ENCODE measurements at places on chromosomes 12 and 14. TPM values are rescaled to one million over a fixed set of nuclear protein-coding genes. Genes with fewer than 3 reads are reported as not detected.

The WNT1 gene
- not detected for polyA plus RNA-seq

GRCh38 chr12:75892731-75893408 is 138.7 kb downstream of the PHLDA1 start:
- DNase-seq: no peak

DNA sequence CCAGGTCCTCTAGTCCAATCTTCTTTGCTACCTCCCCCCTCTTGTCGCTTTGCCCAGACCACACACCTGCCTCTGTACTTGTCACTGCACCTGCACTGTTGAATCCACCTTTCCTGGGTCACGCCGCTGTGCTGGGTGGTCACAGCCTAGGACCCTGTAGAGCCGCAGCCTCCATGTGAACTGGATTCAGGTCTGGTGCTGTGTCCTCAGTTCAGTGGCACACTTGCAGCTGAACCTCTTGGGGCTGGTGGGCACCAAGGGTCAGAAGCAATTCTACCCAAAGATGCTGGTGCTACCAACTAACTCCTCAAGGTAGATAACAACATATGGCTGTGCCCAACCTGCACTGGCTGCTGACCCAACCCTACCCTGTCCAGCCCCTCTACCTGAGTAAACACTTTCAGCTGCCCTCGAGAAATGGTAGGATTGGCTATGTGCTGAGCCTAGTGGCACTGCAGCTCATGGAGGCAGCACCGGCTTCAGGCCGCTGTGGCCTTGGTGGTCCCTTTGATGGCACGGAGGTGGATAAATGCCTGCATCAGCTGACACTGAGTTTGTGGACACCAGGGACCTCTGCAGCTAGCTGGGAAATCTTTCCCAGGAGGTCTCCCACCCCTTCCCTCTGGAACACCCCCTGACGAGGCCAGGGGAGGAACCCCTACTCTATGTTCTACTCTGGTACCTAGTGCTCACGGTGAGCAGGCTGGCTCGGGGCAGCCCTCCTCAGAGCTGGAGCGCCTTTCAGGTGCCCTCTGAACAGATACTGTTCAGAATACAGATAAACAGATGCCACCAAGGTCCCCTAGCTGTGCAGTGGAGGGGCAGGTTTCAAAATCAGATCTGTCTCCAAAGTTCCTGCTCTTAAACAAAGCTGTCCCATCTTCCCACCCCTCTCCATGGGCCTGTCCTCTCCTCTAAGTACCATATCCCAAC is 14.3 kb downstream of the AGAP2 start:
- DNase-seq: no peak

DNA sequence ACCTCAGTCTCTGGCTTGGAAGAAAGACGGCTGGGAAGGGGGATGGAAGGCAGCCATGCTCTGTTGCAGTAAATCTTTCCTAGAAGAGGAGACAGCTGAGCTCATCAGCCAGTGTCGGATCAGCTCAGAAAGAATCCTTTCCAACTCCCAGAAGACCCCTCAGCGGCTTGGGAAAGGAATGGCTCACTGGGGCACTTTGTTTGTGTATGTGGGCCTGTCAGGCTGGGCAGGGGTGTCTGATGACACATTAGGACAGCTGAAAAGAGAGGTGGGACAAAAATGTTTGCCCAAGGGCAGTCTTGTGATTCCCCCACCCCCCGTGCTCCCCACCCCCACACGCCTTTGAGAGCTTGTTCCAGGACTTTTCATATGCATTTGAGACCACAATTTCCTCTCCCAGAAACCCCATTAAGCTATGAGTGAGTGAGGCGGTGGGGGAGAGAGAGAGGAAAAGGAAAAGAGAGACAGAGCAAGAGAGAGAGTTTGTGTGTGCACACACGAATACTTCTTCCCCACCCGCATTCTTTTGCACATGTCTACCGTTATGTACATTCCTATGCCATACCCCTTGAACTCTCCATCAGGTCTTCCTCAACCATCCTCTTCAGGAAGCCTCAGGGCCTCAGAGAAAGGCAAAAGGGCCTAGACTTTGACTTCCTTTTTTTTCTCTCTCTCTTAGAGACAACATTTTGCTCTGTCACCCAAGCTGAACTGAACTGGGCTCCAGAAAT is 198.9 kb downstream of the ZFP36L1 start:
- DNase-seq: no peak

The ZBTB25 gene
- 13.6 TPM for polyA plus RNA-seq

DNA sequence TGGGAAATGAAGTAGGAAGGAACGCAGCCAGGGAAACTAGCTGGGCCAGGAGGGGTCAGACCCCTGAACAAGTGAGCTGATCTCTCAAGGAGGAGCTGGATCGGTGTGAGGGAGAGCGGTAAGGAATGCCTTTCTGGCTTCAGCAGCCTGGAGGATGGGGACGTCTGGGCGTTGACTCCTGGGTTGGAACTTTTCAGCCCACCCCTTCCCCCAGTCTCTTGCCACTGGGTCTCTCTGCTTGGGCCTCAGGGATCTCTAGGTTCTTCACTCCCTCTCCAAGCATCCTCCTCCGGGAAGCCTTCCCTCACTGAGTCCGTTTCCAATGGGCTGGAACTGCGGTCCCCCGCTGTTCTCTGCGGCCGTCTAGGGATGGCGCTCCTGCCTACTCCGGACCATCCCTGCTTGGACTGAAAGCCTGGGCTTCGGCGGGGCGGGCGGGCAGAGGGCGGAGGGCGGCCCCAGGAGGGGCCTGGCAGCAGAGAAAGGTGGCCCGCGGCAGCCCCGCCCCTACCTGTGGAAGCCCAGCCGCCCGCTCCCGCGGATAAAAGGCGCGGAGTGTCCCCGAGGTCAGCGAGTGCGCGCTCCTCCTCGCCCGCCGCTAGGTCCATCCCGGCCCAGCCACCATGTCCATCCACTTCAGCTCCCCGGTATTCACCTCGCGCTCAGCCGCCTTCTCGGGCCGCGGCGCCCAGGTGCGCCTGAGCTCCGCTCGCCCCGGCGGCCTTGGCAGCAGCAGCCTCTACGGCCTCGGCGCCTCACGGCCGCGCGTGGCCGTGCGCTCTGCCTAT is at the start of gene KRT7:
TSS of gene KRT7 (plus strand) at position 570 of the 788 bp plus-strand sequence. CDS start at position 624, 54 bp downstream.
- no peak for DNase-seq

GRCh38 chr12:113537751-113538087 is 66.0 kb upstream of the LHX5 start:
- no peak for DNase-seq

DNA sequence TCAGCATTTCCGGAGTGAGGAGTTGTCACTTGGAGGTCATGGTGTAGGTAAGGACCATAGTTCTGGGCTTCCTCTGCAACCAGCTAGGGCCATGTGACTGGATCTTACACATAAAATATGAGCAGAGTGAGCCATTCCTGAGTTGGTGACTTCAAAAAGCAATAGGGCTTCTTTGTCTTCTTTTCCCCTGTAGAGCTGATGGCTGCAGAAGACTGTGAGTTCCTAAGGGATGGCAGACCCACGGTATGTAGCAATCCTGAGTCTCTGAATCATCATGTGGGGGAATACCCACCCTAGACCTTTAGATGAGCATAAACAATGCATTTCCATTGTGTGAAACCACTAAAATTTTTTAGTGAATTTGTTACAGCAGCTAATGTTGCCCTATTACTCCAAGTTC is 151.1 kb upstream of the TBX3 start:
- DNase-seq: no peak

DNA sequence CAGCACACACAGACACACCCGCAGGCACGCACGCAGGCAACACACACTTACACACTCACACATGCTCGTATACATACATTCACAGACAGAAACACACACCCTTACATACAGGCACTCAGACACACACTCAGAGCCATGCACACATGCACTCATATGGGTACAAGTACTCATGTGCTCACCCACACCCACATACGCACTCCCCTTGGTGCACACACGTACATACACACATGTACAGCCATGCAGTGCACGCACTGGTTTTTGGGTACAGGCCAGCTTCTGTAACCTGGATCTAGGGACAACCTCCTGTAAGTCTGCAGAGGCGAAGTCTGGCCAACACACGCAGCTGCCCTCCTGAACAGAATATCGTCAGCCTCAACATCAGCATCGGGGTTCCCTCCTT is 221.3 kb upstream of the RTL1 start:
- DNase-seq: no peak

GRCh38 chr12:96338852-96339471 is 61.3 kb downstream of the CDK17 start:
- DNase-seq: no peak

The CKAP4 gene
- polyA plus RNA-seq: 127 TPM

DNA sequence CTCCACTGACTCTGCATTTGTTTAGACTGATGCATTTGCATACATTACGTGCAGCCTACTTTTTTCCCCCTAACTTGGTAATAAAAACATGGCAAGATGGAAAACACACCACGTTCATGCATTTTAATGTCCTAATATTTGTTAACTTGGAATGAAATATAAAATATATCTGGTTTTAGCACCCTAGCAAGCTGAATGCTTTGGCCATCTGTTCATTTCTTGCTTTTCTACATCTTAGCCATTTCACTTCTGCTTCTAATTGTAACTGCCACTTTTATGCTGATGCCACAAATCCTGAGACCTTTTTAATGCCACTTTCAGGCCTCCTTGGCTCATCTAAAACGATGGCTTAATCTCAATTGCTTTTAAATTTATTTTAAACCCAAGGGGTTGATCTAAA is 177.7 kb upstream of the RASSF8 start:
- no peak for DNase-seq

The CD69 gene
- polyA plus RNA-seq: 1.4 TPM

DNA sequence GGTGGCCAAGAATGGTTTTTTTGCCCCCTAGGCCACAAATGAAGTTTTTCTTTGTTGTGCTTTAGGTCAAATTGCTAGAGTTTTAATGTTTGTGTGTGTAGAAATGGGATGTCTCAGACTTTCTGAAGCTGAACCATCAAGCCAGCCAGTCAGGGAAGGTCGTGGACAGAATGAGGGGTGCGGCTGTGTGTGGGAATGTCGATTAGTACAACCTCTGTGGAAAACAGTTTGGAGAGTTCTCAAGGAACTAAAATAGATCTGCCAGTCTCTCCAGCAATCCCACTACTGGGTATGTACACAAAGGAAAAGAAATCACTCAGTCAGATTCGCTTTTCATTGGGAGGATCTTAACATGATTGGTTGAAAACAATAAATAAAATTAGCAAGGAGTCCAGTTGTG is 44.5 kb downstream of the ACACB start:
- no peak for DNase-seq

DNA sequence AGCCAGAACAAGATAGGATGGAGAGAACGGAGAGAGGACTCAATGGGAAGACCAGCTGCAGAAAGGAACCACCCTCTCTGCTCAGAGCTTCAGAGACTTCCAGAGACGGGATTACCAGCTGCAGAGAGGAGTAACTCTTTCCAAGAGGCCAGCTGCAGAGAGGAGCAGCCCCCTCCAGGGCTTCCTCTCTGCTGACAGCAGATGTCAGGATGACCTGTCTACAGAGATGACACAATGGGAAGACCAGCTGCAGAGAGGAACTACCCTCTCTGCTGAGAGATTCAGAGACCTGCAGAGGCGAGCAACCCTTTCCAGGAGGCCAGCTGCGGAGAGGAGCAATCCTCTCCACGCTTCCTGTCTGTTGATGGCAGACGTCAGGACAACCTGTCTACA is 61.8 kb downstream of the KLRG1 start:
- no peak for DNase-seq

DNA sequence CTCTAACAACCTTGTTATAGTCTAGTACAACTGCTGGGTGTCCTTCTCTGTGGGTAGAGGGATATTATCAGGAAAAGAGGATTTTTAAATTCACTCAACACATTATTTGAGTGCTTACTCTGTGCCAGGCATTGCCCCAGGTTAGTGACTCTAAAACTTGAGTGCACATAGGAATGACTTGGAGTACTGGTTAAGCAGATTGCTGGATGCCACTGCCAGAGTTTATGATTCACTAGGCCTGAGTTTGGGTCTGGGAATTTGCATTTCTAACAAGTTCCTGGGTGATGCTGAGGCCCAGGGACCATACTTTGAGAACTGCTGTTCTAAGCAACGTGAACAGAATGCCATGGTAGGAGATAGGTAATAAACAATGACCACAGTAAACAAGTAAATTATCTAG is 96.6 kb downstream of the CFAP54 start:
- no peak for DNase-seq

The TCL1A gene
- 0.72 TPM for polyA plus RNA-seq

The HRK gene
- polyA plus RNA-seq: 0.32 TPM

The RNASE7 gene
- polyA plus RNA-seq: 0.54 TPM

DNA sequence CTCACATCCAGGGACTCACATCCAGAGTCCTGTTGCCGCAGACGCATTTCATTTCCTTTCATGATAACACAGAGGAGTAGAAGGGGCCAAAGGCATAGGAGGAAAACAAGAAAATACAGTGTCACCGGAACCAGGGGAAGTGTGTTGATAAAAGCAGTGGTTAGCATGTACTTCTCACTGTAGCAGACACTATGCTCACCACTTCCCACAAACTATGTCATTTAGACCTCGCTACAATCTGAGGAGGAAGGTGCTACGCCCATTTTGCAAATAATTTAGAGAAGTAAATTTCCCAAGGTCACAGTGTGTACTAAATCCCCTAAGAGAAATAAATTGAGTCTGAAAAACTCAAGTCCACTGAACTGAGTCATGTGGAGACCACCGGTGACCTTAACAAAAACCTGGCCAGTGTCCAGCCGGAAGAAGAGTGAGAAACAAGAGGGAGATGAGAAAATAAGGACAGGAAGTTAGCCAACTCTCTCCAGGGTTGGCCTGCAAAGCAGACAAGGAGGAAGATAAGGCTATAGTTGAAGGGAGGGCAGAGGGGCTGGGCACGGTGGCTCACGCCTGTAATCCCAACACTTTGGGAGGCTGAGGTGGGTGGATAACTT is 25.8 kb upstream of the TMCC3 start:
- no peak for DNase-seq

DNA sequence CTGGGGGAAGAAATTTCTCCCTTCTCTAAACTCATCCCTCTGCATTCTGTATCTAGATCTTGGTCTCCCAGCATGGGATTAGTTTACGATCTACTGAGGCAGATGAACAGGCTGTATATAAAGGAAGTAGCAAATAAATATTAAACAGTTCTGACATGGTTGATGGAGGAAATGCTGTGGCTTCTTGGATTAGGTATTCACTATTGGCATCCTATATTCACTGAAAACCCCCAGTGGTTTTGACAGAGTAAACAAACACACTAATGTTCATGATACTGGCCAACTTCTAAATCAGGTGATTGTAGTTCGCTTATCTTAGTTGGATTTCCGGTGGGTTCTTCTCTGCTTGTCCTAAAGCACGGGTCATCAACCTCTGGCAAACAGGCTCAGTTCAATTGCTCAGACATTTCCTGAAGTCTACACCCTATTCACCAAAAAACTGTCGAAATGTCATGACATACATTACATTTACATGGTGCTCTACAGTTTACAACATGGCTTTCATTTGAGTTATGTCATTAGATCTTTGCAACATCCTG is 433.9 kb downstream of the EGLN3 start:
- DNase-seq: no peak

The ZFYVE1 gene
- 20.6 TPM for polyA plus RNA-seq

Measured in left renal pelvis (tissue), 4 donors.